ENCODE measurements at places on chromosomes 4 and X. TPM values are rescaled to one million over a fixed set of nuclear protein-coding genes. Genes with fewer than 3 reads are reported as not detected.

- DNase-seq: no peak
These were observed 100.3 kb upstream of the NDST4 start for GRCh38 chr4:115213716-115214115.

- no peak for DNase-seq
These were observed 9.3 kb downstream of the NKX1-1 start for GRCh38 chr4:1396806-1397455.

- peak; percentile 33 for DNase-seq
These were observed 112.5 kb downstream of the MAPK10 start for GRCh38 chr4:86247320-86247719.

Gene NAA11
- 0.97 TPM for total RNA-seq

Gene PGAM4
- not detected for total RNA-seq

DNA sequence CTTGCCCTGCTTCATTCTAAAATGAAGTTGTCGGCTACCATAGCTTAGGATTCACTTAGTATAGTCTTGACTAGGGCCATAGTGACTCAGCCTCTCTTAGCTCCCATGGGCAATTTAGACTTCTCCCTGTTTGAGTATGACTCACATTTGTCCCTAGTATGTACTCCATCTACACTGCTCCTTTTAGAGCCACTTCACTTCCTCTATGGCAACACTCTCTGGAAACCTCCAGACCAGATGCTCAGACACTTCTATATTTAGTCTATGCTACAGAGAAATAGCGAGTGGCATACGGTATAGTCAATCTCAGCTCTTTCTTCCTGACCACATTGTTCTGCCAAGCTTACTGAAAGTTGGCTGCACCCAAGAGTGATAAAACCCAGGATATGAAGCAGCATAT, 11.2 kb downstream of the MEPE start:
- DNase-seq: peak; percentile 48
